ENCODE measurements at places on chromosomes 11 and 22.

DNA sequence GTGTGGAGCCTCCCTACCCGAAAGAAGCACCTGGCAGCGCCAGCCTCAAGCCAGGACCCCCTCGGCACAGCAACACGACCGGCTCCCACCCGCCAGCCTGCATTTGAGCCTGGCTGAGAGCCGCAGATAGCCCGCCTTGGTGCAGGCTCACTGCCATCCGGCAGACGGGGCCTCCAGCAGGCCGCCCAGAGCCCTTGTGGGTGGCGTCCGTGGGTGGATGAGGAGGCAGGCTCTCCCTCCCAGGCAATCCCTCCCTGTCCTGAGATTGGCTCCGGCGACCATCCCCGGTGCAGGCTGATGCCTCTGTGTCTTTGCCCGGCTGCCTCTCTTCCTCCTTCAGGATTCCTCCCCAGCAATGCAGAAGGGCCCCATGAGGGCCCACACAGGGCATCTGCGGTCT lies 1527.9 kb downstream of the BRD1 start:
- no peak for DNase-seq

GRCh38 chr11:117921456-117921855 lies 7.7 kb downstream of the TMPRSS13 start:
- DNase-seq = no peak

DNA sequence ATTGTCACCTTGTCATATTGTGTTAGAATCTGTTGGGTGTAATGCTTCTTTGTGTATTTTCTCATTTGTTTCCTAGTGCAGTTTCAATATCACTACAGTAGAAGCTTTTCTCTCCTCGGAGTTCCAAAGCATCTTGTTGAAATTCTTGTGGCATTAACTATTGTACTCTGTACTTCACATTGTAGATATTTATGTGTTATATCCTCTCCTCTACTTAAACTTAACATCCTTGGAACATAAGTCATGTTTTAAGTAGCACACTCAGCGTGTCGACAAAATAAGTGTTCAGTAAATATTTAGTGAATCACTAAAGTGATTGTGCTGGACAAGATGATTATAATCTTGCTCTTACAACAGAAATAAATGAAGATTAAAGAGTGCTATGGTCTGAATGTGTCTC lies 201.7 kb downstream of the ARHGAP42 start:
- no peak for DNase-seq

DNA sequence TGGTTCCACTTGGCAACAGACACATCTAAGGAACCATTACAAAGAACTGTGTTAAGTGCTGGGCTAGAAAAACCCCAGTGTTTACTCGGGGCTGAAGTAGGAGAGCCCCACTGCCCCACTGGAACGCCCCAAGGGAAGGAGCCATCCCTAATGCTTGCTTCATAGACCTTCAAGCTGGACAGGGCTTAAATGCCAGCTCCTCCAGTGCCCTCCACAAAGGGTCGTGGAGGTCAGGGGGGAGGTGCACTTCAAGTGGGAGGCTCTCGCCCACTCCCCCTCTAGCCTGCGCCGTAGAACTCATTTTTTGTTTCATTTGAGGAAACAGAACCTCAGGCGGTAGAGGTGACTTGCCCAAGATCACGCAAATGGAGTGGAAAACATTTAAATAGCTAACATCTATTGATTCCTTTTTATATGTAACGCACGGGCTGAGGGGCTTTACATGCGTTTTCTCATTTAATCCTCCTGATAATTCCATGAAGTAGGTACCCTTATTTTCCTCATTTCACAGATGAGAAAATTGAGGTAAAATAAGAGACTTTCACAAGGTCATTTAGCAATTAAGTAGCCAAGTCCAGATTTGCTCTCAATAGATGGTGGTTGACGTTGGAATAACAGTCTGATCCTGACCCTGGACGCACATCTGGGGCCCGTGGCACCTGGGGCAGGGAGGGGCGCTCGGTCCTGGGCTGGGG lies 545 bp upstream of the ZDHHC13 start:
- no peak for DNase-seq

DNA sequence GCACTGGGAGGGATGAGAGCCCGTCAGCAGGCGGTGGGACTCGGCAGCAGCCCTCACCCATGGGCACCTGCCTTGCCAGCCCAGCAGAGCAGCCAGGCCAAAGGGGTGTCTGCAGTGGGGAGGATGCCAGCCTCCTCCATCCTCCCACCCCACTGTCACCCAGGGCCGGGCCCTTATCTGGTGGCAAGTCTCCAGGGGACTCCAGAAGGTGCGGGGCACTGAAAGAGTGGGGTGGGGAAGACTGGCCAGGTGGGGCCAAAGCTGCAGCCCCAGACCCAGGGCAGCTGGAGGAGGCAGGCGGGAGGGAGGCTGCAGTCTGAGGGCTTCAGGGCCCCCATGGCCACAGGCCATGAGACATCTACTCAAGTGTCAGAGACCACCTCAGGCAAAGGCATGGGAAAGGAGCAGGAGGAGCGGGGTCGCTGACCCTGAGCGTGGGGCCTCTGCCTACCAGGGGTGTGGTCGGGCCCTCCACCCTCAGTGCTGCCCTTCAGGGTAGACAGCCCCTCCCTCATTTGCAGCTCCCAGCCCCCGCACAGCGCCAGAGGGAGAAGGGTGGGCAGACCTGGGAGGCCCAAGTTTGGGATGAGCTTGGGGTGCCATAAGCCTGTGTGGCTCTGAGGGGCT lies 3.5 kb downstream of the DGCR6L start:
- peak; percentile 6 for DNase-seq

GRCh38 chr11:94532211-94532610 lies 11.5 kb upstream of the FUT4 start:
- DNase-seq = no peak

DNA sequence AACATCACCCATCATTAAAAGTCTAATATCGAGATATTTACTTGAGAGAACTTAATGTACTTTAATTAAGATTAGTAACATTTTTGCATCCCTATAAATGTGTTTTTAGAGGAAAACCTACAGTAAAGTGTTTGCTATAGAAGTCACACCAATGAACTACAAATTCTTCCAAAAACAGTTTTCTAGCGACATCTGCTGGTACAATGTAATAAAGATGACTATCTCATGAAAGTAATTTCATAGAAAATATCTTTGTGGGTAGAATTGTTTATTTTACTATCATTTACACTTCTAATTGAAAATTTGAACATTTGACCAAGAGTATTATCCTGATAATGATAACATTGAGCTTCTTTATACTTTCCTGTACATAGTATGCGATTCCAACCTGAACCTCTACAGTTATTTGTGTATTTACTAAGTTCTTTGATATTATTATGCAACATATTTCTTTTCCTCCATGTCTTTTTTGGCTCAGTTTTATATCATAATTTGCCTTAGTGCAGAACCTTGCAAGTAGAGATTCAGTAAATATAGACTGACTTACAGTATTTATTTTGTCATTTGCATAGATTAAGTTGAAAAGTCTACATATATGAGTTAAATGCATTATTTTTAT lies 252.7 kb downstream of the TMEM135 start:
- DNase-seq = no peak

DNA sequence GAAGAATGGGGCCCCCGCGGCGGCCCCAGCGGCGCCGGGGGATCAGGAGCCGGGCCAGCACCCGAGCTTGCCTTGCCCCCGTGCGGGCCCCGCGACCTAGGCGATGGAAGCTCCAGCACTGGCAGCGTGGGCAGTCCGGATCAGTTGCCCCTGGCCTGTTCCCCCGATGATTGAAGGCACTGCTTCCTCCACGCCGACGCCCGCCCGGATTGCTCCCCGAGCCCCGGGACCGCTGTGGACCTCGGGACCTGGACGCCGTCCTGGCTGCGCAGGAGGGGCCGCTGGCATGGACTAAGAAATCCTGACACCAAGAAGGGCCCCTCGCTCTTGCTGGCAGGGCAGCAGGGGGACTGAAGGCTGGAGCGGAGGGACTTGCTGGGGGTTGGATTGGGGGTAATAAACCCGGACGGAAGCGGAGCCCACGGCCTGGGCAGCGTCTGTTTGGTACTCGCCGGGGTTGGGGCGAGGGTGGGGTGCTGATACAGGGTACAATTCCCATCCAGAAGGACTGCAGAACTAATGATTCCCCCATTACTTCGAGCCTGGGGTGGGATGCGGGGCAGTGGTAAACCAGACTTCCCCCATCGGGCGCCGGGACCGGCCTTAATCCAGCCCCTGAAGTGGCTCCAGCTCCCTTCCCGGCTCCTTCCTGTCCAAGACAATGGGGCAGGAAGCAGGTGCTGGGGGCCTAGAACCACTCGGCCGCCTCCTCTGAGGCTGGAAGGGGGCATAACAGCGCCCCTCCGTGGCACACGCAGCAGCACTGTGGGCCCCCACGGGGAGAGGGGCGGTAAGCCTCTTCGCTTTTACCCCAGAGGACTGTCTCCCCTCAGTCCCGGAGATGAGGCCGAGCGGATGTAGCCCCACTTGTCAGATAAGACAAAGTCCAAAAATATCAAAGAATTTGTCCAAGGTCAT lies 1.0 kb downstream of the CCDC85B start:
- peak; percentile 41 for DNase-seq

- DNase-seq = no peak
These were observed 61.4 kb upstream of the YWHAH start for GRCh38 chr22:31882971-31883370.

DNA sequence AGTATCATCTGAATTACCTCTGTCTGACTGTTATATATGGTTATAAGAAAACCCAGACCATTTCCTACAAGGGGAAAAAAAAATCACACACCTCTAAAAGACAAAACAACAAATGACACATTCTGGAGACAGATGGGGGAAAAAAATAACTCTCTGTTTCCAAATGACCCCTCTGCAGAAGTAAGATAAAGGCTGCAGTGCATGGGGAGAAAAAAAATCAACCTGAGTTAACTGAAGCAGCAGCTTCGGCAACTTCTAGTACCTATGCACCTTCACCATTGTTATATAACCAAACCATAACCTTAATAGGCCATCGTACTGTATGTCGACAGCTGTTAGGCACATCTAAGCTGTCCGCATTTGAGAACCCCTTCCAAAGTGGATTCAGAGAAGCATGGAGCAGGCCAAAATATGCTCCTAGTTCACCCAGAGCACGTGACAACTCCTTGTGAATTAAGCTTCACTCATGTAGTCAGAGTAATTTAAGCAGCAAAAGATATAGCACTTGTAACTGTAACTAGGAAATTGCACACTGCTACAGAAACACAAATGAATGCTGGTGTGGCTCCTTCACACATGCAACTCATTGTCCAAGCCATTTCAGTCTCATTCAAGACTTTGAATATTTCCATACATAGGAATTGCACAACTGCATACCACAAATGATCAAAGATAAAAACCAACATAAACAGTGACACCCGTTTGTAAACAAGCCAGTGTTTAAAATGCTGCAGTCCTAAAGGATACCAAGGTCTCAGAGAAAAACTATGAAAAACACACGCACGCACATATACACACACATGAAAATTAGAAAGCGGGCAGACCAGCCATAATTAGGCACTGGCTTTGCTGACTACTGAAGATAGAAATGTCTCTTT lies 2.7 kb downstream of the SIK3 start:
- no peak for DNase-seq

DNA sequence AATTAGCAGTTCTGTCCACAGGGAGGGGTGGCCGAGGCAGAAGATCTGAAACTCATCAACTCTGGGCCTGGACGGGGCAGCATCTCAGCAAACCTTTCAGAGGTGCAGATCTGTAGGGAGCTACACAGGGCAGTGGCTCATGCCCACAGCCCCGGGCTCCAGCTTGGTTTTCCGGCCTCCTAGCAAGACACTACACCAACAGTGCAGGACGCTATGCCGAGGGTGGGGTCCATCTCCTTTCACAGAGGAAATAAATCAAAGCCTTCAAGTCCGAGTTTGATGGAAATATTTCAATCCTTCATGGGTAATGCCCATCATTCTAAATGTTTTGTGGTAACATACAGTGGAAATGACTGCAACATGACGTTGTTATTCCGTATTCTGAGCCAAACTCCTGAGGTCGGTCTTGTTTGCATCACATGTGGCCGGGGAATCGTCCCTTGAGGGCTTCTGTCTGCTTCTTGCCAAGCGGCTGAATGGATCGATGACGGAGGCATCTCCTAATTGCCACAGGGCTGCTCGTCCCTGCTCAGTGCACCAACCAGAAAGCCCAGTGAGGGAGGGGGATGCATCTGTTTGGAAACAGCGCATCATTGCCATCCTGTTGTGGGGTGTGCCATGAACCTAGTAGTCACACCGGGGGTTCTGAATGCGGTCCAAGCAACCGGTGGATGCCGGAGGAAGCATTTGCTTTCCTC lies 30.0 kb downstream of the LINC01488 start:
- DNase-seq = no peak
